ENCODE measurements at places on chromosomes 2 and 18.

DNA sequence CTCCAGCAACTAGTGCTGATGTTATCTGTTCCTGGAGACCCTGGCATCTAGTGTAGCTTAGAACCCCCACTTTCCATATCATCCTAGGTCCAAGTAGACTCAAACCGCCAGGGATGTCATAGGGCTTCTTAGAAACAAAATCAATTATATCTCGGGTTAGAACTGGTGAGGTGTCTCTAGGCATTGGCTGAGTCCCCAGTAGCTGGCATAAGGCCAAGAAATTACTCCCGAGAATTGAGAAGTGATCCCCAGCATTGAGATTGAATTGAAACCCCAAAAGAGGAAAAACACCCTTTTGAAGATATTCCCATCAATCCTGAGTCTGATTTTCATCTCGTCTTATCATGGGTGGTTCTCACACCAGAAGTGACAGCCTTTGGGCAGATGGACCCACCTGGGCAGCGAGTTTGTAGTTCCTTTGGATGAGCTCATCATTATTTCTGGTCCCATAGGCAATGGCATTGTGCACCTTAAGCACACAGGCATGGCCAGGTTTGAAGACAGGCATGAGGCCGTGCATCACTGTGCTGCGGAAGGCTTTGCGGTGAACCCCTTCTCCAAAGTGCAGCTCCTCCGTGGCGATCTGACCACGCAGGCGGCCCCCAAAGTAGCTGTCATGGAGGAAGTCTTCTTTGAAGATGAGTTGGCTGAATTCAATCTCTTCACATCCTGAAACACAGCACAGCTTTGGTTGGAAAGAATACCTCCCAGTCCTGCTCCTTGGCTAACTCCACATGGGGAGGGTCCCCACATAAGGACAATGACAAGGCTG lies 112.2 kb downstream of the ALPK2 start:
- no peak for DNase-seq

DNA sequence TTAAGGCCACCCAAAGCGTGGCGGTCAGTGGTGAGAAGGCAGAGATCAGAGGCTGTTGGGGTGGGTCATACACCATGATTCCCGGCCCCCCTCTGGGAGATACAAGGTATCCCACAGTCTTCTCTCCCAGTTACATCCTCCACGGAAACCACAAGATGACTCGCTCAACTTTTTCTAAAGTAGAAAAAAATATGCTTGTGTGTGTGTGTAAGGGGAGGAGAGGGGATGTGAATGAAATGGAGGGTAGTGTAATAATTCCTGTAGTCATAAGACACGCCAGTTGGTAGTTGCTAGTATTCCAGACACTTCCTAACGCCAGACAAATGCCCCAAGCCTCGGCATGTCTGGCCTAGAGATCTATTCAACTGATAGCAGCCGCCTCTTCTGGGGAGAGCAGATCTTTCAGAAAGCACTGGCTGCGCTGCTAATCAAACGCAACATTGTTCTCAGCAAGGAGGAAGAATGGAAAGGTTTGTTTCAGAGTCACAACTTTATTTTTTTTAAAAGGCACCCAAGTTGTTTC lies 143.5 kb downstream of the TGIF1 start:
- DNase-seq = no peak

- DNase-seq = no peak
Observed at GRCh38 chr2:42804338-42804737, 12.0 kb upstream of the HAAO start.

DNA sequence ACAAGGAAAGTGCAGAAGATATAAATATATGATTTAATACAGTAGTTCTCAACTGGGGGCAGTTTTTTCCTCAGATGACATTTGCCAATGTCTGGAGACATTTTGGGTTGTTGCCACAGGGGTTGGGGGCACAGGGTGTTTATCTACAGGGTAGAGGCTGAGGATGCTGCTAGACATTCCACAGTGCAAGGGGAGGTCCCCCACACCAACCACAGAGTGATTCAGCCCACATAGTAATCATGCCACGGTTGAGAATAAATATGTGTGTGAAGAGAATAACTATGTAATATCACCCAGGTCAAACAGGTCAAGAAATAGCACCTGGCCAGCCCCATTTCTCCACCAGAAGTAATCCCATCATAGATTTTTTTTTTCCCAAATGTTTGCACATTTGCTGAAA lies 17.9 kb downstream of the DYSF start:
- peak; percentile 39 for DNase-seq

- no peak for DNase-seq
Observed at GRCh38 chr18:28691496-28691840, 514.5 kb upstream of the CDH2 start.

DNA sequence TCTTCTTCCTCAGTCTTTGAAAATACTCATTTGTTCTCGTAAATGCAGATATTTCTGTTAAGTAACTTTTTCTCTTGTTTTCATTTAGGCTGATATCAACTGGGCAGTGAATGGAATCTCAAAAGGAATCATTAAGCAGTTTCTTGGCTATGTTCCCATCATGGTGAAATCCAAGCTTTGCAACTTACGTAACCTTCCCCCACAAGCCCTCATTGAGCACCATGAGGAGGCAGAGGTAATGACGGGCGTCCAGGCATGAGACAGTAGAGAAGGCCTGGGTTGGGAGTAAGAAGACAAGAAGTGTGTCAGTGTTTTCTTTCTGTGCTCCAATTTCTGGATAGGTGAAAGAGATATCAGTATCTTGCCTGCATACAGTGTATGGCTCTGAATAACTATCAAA lies 5.1 kb downstream of the POLR1B start:
- peak; percentile 18 for DNase-seq

DNA sequence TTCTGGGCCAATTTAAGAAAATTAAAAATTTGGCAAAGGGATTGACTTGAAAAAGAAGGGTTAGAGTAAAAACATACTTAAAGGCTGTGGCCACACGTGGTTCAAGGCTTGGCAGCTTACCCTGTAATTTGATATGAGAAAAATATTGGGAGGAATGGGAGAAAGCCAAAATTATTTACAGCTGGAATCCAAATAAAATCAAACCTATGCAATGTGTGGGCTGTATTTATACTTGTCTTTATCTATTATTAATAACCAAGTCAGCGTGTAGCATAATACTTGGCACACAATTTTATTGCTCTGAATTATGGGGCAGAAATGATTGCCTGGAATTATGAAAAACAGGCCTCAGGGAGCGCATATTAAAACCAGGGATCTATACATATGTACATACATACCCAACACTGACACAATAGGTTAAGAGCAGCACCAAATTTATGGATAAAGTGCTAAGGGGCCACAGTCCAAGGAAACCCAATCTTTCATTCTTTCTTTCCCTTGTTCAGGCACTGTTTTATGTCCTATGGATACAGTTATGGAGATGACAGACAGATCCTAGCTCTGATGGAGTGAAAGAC lies 35.6 kb downstream of the FAM124B start:
- peak; percentile 58 for DNase-seq

- DNase-seq = no peak
Observed at GRCh38 chr2:165544897-165545296, 75.4 kb downstream of the CSRNP3 start.

DNA sequence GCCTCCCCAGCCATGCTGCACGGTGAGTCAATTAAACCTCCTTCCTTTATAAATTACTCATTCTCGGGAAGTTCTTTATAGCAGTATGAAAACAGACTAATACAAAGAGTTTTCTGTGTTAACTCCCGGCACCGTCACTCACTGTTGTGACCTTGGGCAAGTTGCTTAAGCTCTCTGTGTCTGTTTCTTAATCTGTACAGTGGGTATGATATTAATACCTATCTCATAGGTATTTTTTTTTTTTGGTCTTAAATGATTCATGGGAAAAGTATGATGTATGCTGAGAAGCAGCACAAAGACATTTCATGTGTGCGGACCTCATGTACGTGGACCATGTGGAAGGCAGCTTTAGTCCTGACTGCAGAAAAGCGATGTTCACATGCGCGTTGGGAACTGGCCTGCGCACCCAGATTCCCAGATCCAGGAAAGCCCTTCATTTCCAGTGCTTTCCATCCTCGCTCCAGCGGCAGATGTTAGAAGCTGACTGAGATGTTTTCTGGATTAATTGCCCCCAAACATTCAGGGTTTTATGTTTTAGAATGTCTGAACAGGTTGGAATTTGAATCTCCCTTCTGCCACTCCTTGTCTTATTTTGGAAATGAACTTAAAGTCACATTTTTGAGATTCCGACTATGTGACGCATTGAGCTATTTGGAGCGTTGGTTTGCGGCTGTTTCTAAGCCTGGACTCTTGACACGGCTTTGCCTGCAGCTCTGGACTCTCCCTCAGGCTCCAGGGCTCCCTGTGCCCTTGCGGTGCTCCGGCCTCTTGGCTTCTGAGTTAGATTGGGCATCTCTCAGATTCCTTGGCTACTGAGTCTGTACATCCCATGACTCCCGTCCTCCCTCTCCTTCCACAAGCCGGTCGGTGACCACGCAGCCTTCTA lies 61.4 kb downstream of the SLC4A3 start:
- peak; percentile 87 for DNase-seq

GRCh38 chr18:76445741-76446232 lies 49.3 kb downstream of the ZNF516 start:
- no peak for DNase-seq

- no peak for DNase-seq
Observed at GRCh38 chr18:41771973-41772372, 183.1 kb upstream of the PIK3C3 start.

Data from fibroblast of skin of left quadriceps (primary cell).